ENCODE measurements at places on chromosomes 7 and 10.
A peak's percentile ranks its signal among the peaks of the same experiment; 100 is the strongest.

GRCh38 chr7:37429435-37429791 is 19.3 kb downstream of the ELMO1 start:
- no peak for DNase-seq

DNA sequence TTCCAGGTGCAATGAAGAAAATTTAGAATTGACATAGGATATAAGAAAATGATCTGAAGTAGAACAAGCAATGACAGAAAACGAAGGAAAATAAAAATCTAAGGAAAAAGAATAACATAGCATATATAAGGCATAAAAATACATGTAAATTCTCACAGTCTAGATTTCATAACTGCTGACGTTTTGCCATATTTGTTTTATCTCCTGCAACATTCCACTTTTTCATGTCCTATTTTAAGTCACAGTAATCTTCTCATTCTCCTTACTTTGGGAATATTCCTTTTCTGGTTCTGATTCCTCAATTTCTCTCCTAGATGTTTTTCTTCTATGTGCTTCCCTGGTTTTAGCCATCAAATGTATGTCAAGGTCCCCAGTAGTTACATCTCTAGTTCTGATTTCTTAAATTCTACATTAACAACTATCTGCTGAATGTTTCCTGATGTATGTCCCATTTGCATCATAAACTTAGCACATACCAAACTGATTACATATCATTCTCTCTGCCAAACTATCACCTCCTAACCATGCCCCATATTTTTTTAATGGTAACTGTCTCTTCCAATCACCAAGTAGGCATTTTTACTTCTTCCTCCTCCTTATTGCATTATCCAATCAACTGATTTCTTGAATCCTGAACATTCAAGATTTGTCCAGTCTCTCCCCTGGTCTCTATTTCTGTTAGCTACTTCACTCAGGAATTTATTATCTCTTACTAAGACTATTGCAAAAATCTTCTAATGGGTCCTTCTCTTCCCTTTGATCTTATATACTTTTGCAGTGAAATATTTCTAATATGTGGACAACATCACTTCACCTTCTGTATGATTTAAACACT is 171.3 kb downstream of the DNAJC1 start:
- DNase-seq = no peak

DNA sequence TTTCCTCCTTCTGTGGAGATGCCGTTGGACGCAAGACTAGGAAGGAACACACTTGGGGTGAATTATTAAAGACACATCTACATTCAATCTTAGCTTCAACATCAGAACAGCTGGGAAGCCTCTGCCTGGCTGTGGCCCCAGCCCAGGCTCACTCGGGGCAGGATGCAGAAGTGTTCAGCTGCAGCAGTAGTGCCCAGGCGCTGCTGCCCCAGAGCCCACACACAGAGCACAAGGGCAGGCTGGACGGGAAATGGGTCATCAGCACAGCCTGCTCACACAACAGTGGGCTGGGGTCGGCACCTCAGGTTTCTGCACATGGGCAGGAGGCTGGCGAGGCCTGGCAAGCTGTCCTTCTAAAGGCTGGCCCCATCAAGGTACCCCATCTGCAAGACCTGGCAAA is 42.5 kb downstream of the NOD1 start:
- DNase-seq = no peak

GRCh38 chr7:140661124-140661523 is 11.6 kb upstream of the ADCK2 start:
- DNase-seq = no peak

DNA sequence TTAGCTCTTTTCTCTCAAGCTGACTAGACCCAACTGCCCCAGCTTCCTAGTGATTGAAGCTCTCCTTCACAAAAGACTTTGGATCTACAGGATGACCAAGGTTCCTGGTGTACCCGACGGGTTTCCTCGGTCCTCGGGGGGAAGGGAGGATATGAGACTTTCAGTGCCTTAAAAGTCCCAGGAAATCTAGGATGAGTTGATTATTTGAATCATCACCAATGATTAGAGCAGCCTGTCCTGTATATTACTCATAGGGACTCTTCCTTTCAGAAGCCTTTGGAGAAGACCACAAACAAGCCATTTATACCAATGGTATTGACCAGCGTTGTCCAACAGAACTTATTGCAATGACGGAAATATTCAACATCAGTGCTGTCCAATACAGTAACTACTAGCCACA is 6.1 kb upstream of the ACTA2 start:
- no peak for DNase-seq

DNA sequence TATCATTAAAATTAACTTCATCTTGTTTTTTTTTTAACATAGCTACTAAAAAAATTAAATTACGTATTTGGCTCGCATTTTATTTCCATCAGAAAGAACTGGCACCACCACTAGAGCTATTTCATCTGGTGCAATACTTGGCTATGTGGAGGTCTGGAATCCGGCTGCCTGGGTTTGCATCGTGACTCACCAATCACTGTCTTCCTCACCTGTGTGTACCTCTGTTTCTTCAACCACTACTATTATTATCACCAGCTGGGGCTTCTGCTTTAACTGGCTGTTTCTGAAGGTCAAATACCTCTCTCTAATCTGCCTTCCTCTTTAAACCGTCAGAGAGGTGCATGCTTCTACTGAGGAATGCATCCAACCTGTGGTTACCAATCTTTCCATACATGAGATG is 6.5 kb downstream of the WDR91 start:
- DNase-seq = no peak

DNA sequence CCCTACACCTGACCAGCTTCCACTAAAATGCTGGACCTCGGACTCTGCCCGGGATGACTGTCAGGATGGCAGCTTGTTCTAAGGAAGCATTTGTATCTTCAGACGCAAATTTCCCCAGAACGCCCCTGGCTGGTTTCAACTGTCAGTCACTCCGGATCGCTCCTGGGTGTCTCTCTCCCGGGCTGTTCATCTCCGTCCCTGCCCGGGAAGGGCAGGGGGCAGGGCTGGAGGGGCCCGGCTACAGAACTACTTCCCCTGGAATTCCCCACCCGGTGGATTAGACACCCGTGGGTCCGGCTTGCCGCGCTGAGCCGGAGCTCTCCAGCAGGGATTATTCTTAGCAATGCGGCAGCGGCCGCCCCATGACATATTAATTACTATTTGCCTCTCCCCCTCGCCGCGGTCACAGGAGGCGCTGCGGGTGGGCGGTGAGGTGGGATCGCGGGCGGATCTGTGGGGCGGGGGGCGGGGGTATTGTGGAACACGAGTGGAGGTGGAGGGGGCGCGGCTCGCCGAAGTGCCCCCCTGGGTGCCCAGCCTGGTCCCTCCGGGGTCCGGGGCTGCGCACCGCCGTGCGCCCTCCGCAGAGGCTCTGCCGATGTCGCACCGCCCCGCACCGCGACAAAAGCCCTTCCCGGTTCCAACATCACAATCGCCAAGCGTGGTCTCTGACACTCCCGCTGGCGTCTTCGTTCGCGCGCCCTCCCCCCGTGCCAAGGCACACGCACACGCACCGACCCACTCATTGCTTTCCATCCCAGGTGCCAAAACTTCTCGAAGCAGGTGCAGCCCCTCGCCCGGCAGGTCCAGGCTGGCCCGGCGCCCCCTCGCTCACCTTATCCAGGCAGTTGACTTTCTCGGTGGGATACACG is 276.1 kb upstream of the NEBL start:
- DNase-seq = peak; percentile 10

- no peak for DNase-seq
Observed at GRCh38 chr7:53542157-53542556, 506.7 kb downstream of the POM121L12 start.

DNA sequence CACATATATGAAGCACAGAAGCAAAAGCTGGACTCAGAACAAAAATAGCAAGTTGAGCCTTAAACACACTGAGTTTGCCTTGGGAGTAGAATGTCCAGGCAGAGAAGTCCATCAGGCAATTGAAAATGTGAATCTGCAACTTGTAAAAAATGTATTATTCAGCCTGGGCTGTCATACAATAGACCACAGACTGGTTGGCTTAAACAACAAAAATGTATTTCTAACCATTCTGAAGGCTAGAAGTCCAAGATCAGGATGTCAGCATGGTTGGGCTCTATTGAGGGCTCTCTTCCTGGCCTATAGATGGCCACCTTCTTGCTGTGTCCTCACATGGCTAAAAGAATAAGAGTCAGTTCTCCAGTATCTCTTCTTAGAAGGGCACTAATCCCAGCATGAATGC is 76.5 kb upstream of the CAPZA2 start:
- no peak for DNase-seq

DNA sequence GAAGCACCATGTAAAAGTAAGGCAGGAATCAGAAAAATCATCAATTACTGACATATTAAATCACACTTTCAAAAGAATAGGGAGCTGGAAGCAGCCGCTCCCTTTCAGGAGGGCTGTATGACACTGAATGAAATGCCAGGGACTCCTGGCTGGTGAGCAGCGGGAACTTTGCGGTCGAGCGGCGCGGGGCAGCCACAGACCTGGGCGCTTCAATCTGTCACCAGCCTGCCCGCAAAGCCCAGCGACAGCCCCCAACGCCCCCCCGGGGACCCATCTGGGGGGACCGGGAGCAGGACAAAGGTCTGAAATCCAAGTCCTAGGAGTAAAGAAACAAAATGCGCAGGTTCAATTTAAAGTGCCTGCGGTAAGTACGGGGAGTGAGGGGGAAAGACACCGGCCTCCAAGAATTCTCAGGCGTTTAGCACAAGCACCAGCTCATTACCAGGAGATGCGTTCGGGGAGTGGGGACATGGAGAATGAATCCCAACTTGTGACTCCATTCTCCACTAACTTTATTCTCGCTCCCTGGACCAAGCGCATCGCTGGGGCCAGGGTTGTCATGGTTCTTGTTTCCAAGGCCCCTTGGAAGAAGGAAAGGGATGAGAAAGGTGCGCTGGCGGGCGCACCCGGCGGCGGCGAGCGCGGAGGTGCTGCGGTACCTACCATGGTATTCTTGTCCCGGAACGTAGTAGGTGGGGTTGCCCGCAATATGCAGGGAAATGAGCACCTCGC is 824 bp downstream of the RELN start:
- peak; percentile 23 for DNase-seq

DNA sequence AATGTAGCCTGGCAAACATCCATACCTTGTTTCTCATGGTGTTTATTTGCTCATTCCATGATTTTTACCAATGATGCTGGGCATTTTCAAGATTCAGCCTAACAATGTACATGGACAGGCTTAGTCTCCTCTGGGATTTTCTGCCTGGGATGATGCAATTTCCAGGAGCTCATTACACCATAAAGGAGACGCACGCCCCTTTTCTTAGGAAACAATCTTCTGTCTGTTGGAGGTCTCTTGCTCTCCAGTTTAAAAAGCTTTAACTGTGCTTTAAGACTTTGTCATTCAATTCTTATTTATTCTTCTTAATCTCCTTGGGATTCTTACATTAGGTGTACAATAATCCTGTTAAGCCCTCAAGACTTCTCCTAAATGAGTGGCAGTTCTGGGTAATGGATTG is 150.3 kb upstream of the NRP1 start:
- DNase-seq = no peak

- no peak for DNase-seq
Observed at GRCh38 chr10:29663718-29664117, 28.9 kb upstream of the SVIL start.

DNA sequence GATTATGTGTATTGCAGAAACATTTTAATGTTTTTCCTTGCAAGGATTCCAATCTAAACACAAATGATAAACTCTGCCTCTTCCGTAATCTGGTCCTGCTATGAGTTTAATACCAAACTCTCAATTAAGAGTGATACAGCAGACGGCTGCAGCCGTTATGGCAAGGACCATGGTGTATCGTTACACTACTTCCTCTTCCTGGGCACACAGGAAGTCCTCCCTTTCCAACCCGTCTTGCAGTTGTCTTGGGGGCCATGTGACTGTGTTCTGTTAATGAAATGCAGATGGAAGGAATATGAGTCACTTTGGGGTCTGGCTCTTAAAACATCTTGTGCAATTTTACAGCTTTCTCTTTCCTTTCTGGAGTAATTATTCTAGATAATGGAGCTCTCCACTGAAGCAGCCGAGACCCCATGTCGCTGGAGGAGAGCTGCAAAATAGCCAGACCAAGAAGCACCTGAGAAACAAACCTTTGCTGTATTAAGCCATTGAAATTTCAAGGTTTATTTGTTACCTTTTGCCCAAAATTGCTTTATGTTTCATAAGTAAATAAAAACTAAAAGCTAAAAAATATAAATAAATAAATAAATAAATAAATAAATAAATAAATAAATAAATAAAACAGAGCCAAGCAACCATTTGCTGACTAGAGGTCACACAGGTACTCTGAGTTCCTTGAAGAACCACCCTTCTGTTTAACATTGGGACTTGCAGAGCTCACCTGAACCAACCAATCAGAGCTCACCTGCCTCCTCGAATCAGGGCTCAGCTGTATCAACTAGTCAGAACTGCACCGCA is 74.7 kb downstream of the FRMPD2 start:
- DNase-seq = no peak

GRCh38 chr10:103449208-103450144 is 2.7 kb downstream of the CALHM2 start:
- no peak for DNase-seq

GRCh38 chr7:149497467-149498261 is at the start of gene ZNF746:
TSS of gene ZNF746 (minus strand) at chr7:149497809. CDS start at chr7:149497536, 273 bp downstream.
- DNase-seq = peak; percentile 66

DNA sequence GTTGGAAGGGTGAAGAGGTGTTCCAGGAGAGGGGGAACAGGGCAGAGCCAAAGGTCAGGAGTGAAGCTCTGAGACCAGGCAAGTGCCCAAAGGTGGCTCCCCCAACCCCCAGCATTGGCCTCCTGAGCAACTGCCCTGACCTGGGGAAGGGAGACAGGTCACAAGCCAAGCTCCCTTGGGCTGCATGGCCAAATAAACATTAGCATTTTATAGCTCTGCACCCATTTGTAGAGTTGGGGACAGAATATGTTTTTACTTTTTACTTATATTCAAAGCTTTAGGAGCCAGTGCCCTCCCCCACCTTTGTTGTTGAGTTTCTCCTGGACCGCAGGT is 4.0 kb downstream of the UNC5B start:
- DNase-seq = no peak

DNA sequence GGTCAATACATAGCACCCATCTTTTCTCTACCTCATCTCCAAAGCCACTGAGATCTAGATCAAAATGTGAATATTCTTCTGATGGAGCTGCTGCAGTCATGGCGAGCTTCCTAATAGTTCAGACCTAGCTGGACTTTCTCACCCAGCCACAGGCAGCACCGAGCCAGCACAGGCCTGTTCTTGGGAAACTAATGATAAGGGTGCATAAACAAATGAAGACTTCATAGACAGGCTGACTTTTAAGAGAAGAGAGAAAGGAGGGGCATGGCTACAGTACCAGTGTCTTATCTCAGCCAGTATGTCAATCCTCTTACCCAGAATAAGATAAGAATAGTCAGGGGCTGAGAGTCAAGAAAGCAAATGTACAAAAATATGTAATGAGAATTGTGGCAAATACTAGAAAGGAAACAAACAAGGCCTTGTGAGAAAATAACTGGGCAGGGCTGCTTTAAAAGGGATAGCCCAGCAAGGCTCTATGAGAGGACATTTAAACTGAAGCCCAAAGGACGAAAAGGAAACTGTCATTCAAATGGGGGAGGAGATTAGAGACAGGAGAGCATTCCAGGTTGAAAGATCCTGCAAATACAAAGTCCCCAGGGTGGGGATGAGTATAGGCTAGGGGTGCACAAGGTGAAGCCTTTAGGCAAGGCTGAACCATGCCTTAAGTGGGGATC is 21.8 kb upstream of the CDK14 start:
- no peak for DNase-seq

- no peak for DNase-seq
Observed at GRCh38 chr10:2760736-2761135, 306.6 kb upstream of the PFKP start.
